ENCODE measurements at places on chromosomes 1 and 21.

DNA sequence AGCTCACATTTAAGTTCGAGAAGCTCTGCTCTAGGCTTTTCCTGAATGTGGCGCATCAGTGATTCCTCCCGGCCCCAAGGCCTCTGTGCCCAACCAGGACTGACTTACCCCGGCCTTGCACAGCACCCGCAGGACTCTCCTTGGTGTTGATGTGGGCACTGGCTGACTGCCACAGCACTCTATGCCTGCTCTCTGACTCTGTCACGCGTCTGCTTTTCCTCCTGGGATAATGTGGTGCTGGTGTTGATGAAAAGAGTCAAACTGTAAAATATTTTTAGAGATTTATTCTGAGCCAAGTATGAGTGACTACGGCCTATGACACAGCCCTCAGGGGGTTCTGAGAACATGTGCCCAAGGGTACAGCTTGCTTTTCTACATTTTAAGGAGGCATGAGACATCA lies 15.5 kb upstream of the SLC2A5 start:
- no peak for DNase-seq

GRCh38 chr1:180363246-180363995 lies 133.4 kb downstream of the LHX4 start:
- no peak for DNase-seq

- DNase-seq: no peak
Observed at GRCh38 chr1:164557270-164557669, 1.7 kb upstream of the PBX1 start.

- no peak for DNase-seq
Observed at GRCh38 chr1:62720946-62721554, 32.9 kb upstream of the DOCK7 start.

GRCh38 chr1:176998183-176998795 lies 166.2 kb downstream of the ASTN1 start:
- no peak for DNase-seq

DNA sequence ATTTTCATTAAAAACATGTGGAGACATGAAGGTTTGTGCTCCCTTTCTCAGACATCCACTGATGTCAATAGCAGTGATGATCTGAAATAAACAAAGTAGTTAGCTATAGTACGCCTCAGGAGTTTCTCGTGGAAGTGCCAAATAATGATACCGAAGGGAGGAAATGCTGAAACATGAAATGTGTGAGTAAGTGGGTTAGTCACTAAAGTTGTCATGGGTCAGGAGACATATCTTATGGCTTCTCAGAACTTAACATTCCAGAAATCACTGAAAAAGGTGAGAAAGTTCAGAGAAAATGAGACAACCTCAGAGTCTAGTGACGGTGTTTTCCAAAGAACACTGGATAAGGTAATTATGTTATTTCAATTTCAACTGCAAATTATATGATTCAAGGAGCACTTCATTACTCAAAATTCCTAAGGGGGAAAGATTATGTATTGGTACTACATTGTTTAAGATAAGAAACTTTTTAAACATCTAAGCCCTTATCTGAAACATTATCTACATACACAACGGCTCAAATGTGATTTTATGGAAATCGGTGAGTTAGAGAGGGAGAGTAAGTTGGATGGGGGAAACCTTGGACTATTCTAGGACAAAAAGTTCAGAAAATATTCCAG lies 20.6 kb downstream of the NIBAN1 start:
- no peak for DNase-seq

- DNase-seq: no peak
Observed at GRCh38 chr1:63152572-63152971, 169.8 kb upstream of the FOXD3 start.

GRCh38 chr1:17370618-17371017 lies 1.4 kb upstream of the PADI6 start:
- DNase-seq: peak; percentile 44

- DNase-seq: no peak
Observed at GRCh38 chr1:175497501-175497900, 245.9 kb downstream of the TNR start.

DNA sequence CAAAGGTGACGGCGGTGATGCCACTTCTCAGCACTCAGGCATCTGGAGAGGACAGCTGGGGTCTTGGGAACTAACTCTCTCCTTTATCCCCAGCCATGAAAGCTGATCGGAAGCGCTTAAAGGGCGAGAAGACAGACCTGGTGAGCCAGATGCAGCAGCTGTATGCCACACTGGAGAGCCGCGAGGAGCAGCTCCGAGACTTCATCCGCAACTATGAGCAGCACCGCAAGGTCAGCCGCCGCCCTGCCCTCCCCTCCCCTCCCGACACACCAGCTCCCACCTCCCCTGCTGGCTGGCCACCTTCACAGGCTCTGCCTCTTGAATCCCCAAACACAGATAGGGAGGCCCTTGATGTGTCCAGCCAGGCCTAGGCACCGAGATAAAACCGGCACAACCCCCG lies 118.9 kb upstream of the TMEM51 start:
- no peak for DNase-seq

- no peak for DNase-seq
Observed at GRCh38 chr1:64550946-64551605, 81.1 kb downstream of the CACHD1 start.

Data from NAMALWA (cell line).